HuH-7 (cell line): ENCODE measurements at places on chromosomes 1 and 21.
A peak's percentile ranks its signal among the peaks of the same experiment; 100 is the strongest.

DNA sequence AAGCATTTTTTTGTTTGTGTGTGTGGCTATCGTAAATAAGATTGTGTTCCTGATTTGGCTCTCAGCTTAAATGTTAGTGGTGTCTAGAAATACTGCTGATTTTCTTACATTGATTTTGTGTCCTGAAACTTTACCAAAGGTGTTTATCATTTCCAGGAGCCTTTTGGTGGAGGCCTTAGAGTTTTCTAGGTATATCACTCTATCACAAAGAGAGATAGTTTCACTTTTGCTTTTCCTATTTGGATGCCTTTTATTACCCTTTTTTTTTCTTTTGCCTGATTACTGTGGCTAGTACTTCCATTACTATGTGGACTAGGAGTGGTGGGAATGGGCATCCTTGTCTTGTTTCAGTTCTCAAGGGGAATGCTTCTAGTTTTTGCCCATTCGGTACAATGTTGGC is 109.6 kb downstream of the S1PR1 start:
- DNase-seq, result no peak

DNA sequence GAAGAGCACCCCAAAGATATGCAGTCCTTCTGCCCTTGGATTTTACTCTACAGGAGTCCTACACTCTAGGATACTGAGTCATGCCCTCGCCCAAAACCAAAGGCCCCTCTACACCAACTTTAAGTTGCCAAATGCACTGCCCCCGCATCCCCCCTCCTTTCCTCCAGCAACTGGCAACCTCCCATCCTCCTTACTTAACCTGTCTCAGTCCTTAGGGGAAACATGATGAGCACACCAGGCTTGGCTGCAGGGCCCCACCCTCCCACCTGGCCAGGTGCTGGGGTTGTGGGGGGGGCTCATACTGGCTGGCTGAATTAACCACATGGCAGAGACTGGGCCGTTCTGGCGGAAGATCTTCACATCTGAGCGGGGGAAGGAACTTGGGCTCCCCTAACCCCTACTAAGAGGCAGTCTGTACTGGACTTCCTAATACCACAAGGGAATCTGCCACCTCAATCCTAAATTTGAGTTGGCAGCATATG is 1.2 kb downstream of the HDGF start:
- DNase-seq, result peak; percentile 15

- DNase-seq, result no peak
Measured at GRCh38 chr1:209628618-209629299, 23.5 kb downstream of the LAMB3 start.

DNA sequence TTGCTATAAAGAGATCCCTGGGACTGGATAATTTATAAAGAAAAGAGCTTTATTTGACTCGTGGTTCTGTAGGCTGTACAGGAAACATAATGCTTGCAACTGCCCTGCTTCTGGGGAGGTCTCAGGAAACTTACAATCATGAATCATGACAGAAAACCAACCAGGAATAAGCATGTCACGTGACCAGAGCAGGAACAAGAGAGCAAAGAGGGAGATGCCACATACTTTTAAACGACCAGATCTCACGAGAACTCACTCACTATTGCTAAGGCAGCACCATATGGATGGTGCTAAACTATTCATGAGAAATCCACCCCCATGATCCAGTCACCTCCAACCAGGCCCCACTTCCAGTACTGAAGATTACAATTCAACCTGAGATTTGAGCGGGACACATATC is 49.8 kb upstream of the RCC1 start:
- no peak for DNase-seq

- no peak for DNase-seq
Measured at GRCh38 chr1:70459496-70460225, 48.6 kb downstream of the CTH start.

- DNase-seq, result no peak
Measured at GRCh38 chr1:34946211-34946610, 16.8 kb upstream of the DLGAP3 start.

DNA sequence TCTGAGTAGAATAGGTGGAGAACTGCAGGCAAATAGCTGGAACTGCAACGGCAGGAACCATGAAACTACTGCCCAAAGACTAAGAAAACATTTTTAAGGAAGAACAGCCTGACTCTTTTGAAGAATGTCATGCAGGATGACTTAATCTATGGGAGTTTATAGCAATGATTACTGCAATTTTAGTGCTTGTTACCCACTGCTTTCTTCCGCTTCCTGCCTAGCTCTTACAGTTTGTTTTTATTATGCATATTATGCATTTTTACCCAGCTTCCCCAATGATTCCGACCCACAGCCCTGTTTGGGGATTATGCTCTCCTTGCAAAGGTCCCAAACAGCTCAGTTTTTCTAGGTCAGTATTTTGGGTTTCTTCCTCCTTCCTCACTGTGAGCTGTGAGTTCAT is 71.2 kb downstream of the PCNX2 start:
- no peak for DNase-seq

DNA sequence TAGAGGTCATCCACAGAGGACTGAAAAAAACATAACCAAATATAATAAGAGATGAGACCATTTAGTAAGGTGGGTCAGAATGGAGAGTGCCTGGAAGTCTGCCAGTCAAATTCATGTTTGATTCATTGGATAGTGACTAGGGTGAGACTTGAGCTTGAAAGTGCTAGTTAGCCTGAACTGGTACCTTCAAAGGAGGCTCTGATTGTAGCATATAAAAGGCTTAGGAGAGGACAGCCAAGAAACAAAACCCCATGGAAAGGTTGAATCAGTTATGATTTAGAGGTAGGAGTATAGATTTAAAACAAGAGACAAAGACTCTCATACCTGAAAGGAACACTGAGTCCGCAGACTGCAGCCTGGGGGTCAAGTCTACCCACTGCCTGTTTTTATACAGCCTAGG is 44.4 kb upstream of the LRRC8C start:
- no peak for DNase-seq

GRCh38 chr1:222404710-222405109 is 143.2 kb downstream of the HHIPL2 start:
- no peak for DNase-seq

DNA sequence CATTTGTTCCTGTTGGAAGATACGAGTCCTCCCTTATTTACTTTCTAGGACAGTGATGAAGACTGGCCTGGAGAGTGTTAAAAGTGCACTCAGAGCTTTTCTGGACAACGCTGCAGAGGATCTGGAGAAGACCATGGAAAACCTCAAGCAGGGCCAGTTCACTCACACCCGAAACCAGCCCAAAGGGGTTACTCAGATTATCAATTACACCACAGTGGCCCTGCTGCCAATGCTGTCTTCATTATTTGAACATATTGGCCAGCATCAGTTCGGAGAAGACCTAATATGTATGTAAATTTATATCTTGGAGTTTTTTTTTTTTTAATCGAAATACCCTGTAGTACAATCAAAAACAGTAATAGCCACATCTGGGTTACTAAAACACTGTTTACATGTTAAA is 190.5 kb downstream of the ZP4 start:
- DNase-seq, result no peak

DNA sequence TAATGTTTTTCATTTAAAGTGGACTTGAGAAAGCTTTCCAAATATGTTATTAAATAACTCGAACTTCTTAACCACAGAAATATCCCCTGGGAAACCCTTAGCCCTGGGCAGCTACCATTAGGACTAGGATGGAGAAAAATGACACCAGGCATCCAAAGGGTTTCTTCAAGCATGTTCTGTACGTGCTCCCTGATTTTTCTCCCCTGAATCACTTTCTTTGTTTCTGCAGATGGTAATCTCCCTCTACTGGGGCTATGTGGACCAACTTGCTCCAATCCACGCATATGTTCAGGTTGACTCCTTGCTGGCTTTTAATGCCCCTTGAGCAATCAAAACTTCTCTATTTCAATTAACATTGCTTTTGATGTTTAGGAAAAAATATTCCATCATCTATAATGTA is 312.7 kb upstream of the C1orf87 start:
- DNase-seq, result no peak

DNA sequence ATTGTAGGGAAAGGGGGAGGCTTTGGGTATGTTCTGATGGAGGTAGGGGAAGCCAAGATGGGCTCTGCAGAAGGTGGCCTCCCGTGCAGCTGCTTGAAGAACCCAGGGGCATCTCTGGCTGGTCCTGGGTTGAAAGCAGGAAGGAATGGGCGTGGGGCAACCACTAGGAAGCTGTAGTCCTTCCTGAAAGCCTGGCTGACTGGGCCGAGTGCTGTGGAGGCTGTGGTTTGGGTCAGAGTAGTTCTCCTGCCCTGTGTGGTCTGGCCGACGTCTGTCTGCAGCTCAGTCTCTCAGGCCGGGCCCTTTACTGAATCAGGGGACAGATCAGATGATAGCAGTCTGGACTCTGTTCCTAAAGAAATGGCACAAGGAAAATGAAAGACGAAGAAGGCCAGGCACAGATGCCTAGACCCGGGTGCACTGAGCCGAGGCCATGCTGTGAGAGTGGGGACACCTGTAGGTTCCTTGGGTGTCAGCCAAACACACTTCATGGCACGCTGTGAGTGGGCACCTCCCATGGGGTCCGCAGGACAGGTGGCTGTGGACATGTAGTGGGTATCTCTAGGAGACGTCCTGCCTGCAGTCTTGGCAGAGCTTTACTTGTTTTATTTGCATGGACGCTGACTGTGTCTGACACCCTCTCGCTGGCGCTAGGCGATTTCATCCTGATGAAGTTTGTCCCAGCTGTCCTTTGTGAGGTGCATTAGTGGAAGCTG is 87.0 kb downstream of the POFUT2 start:
- no peak for DNase-seq

DNA sequence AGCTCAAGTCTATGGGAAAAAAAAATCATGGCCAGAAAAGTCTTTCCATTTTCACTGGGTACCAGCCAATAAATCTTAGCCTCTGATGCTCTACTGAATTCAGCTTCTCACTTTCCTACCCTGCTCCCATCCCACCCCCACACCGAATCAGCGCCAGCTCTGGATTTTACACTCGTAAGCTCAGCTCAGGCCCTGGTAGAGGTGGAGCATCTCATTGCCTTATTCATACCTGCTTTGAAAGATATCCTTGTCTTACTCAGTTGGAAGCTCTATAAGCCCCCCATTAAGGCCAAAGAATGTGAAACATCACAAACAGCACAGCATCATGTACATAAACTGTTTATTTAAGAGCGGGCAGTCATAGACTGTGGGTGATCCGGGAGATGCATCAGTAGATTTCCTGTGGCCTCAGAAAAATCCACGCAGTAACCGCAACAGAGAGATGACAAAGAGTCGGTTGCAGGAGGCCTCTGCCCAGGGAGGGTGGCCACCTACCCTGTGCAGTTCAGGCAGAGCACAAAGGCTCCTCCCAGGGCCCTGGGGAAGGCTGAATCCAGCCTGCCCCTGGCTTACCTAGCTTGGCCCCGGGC is 36.4 kb upstream of the ETS2 start:
- no peak for DNase-seq

- peak; percentile 73 for DNase-seq
Measured at GRCh38 chr1:32350785-32351398, 11.4 kb downstream of the FAM229A start.

DNA sequence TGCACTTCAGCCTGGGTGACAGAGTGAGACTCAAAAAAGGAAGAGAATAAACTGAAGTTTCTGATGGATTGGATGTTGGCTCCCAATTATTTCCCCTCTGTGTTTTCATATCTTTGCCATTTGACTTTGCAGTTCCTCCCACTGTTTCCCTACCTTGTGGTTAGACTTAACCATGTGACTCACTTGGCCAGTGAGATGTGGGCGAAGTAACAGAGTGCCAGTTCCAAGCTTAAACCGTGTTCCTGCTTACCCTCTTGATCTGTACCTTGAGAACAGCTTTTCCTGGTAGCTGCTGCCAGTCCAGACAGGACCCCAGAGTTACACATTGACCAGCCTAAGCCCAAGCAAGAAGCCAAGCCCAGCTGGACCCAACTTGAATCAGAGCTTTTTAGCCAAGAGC is 323.4 kb downstream of the LTN1 start:
- no peak for DNase-seq

- no peak for DNase-seq
Measured at GRCh38 chr1:7422561-7422960, 348.5 kb upstream of the VAMP3 start.

DNA sequence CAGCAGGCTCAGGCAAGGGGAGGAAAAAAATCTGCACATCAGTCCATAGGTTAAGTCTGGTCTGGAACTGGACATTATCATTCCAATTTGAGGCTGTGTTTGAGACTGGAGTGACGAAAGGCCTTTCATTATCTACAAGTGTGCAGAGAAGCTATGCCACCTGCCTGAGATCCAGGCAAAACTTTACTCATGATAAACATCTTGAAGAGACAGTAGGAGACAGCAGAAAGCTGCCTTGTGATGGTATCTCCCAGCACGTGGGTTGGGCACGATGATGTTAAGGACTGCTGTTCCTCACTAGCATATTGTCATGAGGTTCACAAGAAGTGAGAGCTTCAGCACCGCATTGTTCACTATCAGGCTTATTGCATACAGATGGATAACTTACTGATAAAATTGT is 126.4 kb downstream of the PLXNA2 start:
- DNase-seq, result no peak

DNA sequence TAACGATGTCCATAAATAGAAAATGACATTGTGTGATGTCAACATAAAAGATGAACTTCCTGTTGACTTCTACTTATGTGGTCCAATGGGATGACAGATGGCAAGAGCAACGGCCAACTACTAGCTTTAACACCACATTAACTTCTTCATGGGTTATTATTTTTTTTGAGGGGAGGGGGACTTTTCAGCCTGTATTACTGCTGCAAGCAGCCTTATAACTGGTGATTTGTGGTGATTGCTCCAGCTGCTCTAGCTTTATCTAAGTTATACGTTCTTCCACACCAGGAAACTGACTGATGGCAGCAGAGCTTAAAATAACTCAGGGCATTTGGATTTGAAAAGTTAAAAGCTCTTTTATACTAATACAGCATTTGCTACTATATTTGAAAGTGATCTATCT is 228.8 kb upstream of the B3GALT2 start:
- DNase-seq, result no peak

DNA sequence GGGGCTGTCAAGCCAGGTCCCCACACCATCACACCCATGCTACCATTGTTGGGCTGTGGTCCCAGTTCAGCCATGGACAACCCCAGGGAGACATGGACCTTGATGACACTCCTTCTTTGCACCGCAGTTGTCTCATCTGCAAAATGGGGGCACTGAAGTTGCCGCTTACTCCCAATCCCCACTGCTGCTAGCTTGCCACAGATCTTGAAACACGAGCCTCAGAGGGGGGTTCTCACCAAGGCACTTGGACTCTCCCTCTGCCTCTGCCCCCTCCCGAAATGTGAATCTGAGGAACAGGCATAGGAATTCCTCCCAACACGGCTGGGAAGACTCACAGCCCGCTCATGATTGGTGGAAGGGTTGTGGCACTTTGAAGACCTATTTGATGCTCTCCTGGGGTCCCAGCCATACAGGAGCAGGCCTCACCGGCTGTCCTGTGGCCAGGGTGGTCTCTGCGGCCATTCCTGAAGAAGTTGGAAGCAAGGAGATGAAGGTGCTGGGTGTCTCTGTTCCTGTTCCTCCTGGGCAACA is 31.1 kb downstream of the RUNX3 start:
- DNase-seq, result no peak

GRCh38 chr21:38777015-38777414 is 28.7 kb upstream of the ETS2 start:
- no peak for DNase-seq

- DNase-seq, result no peak
Measured at GRCh38 chr1:93500275-93500674, 52.4 kb downstream of the FNBP1L start.
